Foreskin melanocyte (primary cell): ENCODE measurements at places on chromosomes 6 and 20.

DNA sequence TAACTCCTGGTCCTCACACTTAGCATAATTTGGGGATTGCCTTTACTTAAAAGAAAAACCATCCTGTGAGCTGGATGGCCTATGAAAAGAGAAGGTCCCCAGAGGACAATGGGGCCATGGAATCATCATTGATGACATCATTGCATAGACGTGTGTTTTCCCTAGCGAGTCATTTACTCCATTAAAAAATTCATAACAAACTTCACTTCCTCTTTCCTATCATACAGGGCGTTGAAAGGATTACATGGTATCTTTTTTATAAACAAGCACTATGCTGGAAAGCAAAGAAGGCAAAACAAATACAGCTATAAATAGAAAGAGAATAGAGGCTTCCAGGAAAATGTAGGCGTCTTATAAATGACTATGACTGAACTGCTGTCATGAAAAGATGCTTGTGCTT lies 11.3 kb upstream of the COL12A1 start:
- DNase-seq = peak; percentile 48

DNA sequence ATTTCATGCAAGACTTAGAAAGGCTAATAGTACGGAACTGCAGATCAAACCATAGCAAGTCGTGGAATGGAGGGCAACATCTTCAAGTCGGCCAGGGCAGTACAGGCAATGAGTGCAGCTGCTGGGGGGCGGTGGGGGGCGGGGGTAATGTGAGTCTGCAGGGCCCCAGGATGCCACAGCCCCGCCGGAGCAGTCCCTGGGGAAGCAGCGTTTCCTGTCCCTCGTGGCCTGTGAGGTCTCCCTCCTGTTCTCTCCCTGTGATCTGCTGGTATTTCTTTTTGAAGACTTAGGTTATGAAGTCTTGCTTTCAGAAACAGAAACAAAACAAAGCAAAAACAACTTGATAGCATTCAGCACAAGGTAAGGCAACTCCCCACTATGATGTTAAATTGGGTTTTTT lies 351.9 kb downstream of the FOXA2 start:
- DNase-seq = no peak

DNA sequence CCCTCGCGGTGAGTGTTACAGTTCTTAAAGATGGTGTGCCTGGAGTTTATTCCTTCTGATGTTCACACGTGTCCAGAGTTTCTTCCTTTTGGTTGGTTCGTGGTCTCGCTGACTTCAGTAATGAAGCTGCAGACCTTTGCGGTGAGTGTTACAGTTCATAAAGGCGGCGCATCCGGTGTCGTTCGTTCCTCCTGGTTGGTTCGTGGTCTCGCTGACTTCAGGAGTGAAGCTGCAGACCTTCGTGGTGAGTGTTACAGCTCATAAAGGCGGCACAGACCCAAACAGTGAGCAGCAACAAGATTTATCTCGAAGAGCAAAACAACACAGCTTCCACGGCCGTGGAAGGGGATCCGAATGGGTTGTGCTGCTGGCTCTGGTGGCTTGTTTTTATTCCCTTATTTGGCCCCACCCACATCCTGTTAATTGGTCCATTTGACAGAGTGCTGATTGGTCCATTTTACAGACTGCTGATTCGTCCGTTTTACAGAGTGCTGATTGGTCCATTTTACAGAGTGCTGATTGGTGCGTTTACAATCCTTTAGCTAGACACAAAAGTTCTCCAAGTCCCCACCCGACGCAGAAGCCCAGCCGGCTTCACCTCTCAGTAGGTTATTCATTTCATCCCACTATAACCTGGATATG lies 48.2 kb upstream of the ARG1 start:
- no peak for DNase-seq

- peak; percentile 60 for DNase-seq
Measured at GRCh38 chr6:46263707-46264086, 92.9 kb upstream of the ENPP5 start.

GRCh38 chr6:135750081-135750480 lies 101.4 kb upstream of the PDE7B start:
- DNase-seq = no peak

- DNase-seq = peak; percentile 79
Measured at GRCh38 chr6:118562959-118563358, 14.9 kb downstream of the PLN start.

DNA sequence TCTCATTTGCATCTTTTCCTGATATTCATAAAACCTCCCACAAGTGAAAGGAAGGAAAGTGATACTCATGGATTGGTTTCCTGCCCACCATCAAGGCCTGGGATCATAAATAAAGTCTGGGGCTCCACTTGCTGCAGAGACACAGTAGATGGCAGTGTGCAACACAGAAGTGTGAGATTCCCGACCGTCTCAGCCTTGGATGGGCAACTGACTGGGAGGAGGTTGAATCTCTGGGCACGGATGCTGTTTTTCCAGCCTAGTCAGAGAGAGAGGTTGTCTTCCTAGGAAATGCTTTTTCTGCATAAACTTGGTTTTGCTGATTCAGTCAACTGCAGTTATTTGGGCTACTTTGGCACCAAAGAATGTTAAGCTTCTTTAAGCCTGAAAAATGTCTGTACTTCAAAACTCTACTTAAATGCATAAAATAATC lies 9.9 kb upstream of the RFPL4B start:
- DNase-seq = peak; percentile 64

DNA sequence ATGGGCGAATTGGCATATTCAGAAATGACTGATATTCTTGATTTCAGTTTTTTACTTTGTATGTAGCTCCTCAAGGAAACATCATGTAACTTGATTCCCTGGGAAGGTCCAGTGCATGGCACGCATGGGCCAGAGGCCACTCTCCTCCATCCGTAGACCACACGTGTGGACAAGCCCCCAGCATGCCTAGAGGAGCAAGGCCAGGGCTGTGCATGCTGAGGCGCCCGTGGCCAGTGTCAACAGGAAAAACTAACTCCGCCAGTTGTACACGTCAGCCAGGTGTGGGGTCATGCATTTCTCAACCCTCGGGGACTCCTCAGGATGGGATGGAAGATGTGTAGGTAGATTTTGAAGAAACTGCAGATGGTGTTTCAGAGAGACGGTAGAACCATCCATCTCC lies 37.8 kb upstream of the CD93 start:
- no peak for DNase-seq

- DNase-seq = no peak
Measured at GRCh38 chr6:143821359-143821758, 21.8 kb upstream of the LTV1 start.

- DNase-seq = peak; percentile 29
Measured at GRCh38 chr6:137862419-137863090, 4.5 kb upstream of the TNFAIP3 start.

DNA sequence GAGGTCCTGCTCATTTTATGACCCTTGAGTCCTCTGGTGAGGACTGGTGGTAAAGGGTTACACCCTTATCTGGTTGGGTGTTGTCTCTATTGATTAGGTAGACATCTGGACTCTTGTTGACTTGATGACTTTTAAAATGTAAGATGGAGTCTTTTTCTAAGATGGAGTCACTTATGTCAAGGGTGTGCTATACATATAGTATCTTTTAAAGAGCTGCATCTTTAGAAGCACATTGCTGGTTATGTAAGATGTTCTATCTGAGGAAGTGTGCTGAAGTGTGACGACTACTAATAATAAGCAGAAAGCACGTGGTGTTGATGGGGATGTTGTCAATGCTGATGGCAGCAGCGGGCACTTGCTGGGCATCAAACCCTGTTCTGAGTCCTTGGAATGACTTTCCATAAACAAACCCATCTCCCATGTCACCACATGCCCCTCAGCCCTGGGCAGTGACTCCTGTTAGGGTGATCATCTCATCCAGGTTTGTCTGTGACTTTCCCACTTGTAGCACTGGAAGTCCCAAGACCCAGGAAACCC lies 229.6 kb downstream of the EYA2 start:
- DNase-seq = no peak

GRCh38 chr20:22794200-22794599 lies 209.8 kb upstream of the FOXA2 start:
- no peak for DNase-seq
